ENCODE measurements at places on chromosomes 1 and 21.
A peak's percentile ranks its signal among the peaks of the same experiment; 100 is the strongest.

GRCh38 chr21:27582948-27583430 is 616.1 kb upstream of the ADAMTS5 start:
- peak; percentile 18 for DNase-seq

DNA sequence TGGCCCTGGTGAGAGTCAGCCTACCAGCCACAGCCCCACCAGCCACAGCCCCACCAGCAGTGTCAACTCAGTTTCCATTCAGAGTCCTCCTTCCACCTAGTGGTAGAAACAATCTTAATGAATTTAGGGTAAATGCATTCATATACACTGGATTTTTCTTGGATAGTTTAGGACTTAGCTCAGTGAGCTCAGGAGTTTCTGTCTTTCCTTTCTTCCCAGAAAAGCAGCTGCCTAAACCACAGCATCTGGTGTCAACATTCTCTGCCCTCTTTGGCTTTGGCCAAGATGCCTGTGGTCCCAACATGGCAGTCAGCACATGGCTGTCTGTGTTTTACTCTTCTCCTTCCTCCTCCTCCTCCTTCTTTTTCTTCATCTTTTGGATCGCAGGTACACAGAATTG is 94.0 kb downstream of the CLIC6 start:
- DNase-seq: peak; percentile 35

DNA sequence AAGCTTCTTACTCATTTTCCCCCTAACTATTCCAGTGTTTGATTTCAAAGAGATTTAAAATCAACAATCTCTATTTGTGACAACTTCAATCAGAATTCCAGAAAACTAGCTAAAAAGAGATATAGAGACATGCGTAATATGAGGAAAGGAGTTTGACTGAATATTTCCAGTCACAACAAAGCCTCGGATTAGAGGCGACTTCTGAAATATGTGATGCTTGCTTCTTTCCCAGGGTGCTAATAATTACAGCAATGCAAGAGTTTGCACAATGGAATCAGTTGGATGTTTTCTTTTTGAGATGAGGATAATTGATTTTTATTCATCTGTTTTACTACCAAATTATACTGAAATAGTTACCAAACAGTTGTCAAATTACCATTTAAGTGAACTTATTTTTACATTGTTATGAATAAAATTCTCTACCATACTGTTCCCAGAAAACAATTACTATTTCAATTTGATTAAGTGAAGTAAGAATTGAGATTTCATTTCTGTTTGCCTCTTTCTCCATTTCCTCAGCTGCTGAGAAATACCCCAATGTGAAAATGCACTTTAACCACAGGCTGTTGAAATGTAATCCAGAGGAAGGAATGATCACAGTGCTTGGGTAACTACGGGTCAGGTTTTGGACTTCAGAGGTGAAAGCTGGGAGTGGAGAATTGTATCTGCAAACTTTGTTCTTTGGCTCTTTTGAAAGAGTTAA is 28.1 kb downstream of the KMO start:
- DNase-seq: peak; percentile 37

GRCh38 chr1:48571303-48571987 is 99.4 kb upstream of the SPATA6 start:
- DNase-seq: no peak

DNA sequence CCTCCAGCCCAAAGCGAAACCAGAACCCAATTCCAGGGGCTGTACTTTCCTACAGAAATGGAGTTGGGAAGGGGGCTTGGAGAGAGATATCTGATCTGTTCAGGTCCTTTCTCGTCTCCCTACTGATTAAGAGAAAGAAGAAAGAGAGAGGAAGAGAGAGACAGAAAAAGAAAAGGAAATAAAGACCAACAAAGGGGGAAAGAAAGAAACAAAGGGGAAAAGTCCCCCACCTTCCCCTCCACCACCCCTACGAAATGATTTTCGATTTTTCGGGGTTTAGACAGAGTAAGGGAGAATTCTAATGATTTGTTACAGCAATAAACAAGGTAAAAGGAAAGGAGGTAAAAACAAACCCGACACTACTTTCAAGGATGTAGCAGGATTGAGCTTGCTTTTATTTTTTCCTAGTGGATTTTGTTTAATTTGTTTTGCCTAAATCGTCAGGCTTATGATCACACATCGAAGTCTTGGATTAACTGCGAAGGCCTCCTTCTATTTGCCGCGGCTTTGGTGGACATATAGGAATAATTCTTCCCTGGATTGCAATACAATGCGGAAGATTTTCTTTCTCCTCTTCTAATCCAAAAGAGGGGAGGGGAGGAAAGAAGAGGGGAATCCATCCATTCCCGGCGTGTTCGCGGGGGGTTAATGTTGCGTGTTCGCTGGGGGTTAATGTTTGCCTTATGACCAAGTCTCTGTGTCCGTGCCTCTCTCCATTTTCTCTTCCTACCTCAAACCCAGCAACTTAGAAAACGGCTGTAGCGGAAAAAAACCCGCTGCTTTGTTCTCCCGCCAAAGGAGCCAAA is 1.9 kb downstream of the TAL1 start:
- DNase-seq: no peak

DNA sequence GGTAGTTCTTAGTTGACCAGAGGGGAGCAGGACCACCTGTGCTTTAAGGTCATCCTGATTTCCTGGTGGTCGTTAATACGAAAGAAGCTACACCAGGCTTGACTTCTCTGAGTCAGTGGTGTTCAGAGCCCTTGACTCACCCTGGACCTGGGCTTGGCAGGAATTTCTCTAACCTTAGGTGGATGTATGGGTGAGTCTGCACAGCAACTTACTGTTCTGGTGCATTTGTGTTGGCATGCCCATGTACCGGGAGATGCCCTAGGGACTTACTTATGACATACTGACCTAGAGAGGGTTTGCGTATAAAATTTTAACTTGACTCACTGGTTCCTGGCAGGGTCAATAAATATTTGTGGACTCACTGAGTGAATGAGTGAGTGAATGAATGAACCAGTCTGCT is 304.6 kb downstream of the DISC1 start:
- no peak for DNase-seq

DNA sequence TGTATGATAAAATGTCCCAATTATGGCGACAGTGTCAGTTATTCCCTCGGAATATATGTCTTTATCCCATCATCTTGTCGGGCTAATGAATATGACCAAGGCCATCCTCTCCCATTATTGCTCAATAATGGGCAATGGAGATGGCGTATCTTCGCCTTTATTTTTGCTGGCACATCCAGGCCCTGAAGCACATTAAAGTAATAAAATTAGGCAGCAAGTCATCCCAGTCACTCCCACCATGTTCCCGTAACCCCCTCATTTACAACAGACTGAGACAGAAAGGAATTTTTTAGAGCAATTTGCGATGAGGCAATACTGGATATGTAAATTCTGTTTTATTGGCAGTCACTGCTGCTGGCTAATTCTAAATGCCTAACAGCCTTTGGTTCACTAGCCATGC is 35.3 kb downstream of the CLIC6 start:
- peak; percentile 6 for DNase-seq

DNA sequence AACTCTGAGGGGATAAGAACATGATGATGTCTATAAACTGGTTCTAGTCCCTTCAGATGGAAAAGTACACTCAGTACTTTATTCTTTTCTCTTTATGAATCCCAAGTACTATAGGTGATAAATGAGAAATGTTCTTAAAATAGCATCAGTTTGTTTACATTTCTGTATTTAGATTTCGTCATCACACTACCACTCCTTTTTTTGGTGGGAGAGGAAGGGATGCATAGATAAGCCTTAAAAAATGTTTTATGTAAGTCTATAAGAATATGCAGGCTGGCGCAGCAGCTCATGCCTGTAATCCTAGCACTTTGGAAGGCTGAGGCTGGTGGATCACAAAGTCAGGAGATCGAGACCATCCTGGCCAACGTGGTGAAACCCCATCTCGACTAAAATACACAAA is 144.8 kb downstream of the USP25 start:
- peak; percentile 55 for DNase-seq

GRCh38 chr1:61141288-61142042 is 59.1 kb downstream of the NFIA start:
- DNase-seq: peak; percentile 80

GRCh38 chr1:195664628-195665027 is 943.6 kb downstream of the KCNT2 start:
- peak; percentile 12 for DNase-seq

GRCh38 chr1:17014671-17015567 is 3.2 kb upstream of the ATP13A2 start:
- DNase-seq: no peak

DNA sequence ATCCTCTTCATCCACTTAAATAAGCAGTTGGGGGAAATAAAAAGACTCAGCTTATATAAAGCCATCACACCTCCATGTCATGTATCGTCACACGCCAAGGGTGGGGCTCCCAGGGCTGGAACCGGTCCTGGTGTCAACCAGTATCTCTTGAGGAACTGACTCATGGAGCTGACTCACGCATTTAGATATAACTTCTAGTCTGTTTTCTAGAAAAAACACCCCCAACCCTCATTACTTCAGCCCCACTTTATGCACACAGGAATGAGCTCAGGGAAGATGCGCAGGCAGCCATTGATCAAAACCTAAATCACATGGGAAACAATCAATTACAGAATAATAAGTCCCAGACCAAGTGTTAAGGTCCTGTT is 6.9 kb upstream of the IL22RA1 start:
- DNase-seq: peak; percentile 72

GRCh38 chr1:67588178-67588855 is 96.7 kb upstream of the GADD45A start:
- no peak for DNase-seq

DNA sequence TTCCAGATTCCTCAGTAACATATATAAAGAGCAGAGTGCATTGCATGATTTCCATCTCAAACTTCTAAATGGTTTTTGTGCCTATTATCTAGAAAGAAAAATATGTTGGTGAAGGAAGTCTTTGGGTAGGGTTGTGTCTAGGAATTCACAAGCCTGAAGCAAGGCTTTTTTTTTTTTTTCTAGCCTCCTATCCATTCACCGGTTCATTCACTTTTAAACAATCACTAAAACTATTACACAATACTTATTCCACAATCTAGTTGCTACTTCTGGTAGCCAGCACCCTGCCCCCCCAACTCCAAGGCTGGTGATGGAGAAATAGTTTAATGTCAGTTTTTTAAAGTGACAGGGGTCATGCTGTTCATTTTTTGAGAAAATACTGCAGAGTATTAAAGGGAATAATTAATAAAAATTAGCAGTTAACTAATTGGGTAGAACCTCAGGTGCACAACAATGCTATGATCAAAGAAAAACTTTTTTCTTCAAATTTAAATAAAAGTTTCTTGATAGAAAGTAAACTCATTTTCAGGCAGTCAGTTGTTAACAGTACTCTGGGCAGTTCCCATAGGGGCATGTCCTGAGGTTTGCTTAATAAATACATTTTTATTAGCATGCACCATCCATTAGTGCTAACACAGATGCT is 10.9 kb downstream of the IRF2BP2 start:
- DNase-seq: peak; percentile 58

GRCh38 chr1:161083748-161084596 is 5.4 kb downstream of the NECTIN4 start:
- peak; percentile 49 for DNase-seq

- no peak for DNase-seq
Measured at GRCh38 chr1:189312499-189312898, 1165.2 kb downstream of the BRINP3 start.

DNA sequence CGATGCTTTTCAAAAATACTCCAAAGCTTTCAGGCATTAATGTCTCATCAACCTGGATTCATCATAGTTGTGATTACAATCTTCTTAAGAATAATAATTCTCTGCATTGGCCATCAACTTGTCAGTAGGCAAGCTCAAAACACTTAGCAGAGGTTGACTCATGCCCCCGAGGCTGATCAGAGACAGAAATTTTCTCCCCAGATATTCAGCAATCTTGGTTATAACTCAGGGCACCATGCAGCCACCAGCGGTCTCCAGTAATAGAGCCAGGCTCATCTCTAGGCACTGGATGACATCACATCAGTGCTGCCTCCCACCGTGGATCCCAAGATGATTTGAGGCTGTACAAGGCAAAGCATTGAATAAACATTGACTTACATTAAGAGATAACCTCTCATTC is 14.3 kb upstream of the IFFO2 start:
- DNase-seq: no peak
